ENCODE measurements at places on chromosomes 12 and 14.

- no peak for DNase-seq
Observed at GRCh38 chr12:92756898-92757596, 54.3 kb downstream of the PLEKHG7 start.

DNA sequence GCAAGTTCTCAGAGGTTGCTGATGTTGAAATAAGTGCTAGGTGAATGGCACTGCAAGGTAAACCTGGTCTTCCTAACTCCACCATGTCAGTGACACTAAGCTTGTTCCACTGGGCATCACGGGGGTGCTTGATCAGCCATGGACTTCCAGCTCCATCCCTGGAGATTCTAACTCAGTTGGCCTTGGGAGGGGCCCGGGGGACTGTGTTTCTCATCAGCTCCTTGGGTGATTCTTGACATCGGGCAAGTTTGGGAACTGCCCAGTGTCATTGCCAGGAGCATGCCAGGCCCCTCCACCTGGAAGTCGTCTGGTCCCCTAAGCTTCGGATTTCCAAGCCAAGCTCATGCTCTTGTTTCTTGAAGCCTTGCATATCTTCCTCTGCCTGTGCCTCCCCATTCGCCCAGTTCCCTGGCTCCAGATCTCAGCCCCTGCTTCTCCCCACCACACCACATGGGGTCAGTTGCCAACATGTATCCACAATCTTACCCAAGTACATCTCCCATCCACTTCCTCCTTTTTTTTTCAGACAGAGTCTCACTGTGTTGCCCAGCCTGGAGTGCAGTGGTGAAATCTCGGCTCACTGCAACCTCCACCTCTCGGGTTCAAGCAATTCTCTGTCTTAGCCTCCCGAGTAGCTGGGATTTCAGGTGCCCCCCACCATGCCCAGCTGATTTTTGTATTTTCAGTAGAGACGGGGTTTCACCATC lies 30.7 kb upstream of the RFLNA start:
- no peak for DNase-seq

- DNase-seq: no peak
Observed at GRCh38 chr12:34394211-34395055, 372.1 kb downstream of the ALG10 start.

- no peak for DNase-seq
Observed at GRCh38 chr14:100686858-100687257, 39.8 kb upstream of the DLK1 start.

DNA sequence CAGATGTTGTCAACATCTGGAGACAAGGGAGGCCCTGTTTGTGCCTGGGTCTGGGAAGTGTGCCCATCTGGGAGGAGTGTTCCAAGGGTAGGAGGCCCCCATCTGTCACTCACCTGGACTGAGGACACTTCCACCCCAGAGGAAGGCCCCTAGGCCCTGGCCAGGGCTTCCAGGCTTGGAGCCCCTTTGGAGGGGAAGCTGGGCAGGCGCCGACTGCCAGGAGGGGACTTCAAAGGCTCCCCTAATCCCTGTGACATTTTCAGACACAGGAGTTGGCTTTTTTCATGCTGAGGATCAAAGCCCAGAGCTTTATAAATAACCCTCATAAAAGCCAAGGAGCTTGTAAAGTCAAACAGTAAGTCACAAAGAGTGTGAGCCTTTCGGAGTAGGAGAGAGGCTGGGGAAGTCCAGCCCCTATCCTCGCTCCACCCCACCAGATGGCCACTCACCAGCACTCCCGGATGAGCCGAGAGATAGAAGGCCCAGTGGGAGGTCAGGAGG lies 17.6 kb upstream of the FAM222A start:
- no peak for DNase-seq

DNA sequence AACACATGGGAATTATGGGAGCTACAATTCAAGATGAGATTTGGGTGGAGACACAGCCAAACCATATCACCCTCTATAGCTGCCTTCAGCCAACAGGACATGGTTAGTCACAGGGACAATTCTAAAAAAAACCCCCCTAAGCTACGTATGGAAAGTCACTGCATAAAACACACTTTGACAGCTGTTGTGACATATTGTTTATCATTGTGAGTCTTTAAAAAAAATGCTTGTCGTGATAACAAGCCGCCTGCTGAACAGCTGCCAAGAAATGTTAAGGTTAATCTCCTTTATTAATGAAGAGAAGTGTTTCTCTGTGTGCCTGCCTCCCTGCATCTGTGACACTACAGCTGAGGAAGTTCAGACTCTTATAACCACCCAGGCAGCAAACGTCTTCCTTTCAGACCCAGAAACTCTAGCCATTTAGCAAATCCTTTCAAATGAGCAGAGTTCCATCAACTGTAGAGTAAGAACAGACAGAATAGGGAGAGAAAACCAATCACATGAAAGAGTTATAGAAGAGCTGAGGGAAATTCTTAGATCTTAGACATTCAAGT lies 1459.6 kb upstream of the TMEM132C start:
- no peak for DNase-seq

GRCh38 chr14:95138876-95139275 lies 18.5 kb downstream of the DICER1 start:
- no peak for DNase-seq

DNA sequence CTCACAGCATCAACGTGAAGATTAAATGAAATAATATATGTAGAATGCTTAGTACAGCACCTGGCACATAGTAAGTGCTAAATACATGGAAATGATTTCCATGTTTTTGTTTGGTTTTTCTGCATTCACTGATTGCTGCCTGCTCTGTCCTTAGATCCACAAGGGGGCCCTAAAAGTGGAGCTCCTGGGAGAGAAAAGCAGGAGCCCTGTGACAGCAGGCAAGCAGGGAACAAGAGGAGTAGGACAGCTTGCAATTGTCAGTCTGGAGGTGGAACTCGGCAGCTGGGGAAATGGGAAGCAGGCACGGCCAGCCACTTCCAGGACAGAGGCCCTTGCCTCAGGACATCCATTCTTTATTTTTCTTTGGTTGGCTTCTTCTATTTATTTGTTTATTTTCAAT lies 292.9 kb downstream of the BMP4 start:
- DNase-seq: no peak

- DNase-seq: no peak
Observed at GRCh38 chr12:81255947-81256346, 178.1 kb downstream of the ACSS3 start.

- DNase-seq: no peak
Observed at GRCh38 chr14:49865431-49865859, 12.9 kb upstream of the NEMF start.

All from NCI-H510A (cell line).